Kidney (tissue), 22 donors: ENCODE measurements at places on chromosomes 7 and 10. TPM values are rescaled to one million over a fixed set of nuclear protein-coding genes. Genes with fewer than 3 reads are reported as not detected.

- no peak for DNase-seq
These were observed 640 bp upstream of the ZNF425 start for GRCh38 chr7:149126662-149127266.

ALDH18A1 gene
- polyA plus RNA-seq: 23.6 TPM

GRCh38 chr10:78838141-78838657, 230.6 kb upstream of the ZMIZ1 start:
- DNase-seq: no peak

DNA sequence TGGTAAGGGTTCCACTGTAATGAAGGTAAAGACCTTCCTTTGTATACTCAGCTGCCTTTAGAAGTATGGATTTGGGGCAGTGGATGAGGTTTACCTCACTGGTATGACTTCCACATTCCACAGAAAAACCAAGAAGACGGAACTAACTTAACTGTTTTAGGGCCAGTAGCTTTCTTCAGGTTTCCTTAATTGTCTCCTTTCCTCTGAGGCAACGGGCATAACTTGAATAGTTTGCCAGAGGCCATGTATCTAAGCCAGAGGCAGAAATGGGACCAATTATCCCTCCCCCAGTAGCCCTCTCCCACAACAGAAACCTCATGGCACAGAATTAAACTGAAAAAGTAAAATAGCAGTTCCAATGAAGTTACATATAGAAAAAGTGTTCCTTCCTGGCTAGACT, 281.7 kb downstream of the PHTF2 start:
- no peak for DNase-seq

GRCh38 chr10:45526309-45526905, 146.2 kb downstream of the ZFAND4 start:
- no peak for DNase-seq

GRCh38 chr7:158037211-158037610, 550.4 kb downstream of the PTPRN2 start:
- no peak for DNase-seq

GRCh38 chr7:87060288-87060537, 759 bp upstream of the ELAPOR2 start:
- DNase-seq: no peak

AFAP1L2 gene
- polyA plus RNA-seq: 19.8 TPM

- no peak for DNase-seq
These were observed 32.5 kb upstream of the FAM133B start for GRCh38 chr7:92622685-92623084.

DNA sequence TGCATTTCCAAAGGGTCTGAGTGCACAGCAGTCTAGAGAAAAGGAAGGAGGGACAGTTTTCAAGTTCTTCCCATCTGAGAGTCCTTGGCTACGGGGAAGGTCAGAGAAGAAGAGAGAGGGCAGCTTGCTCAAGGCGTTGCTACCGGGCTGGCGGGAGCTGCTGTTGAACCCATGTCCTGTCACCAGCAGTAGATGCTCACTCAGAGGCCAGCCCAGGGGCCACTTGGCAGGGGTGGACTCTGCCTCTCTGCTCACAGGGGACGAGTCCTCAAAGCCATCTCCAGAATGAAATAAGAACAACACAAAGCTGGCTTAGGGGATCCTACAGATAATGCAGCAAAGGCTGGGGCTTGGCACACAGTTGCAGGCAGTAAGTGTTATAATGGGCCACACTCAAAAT, 231.5 kb downstream of the TNS3 start:
- DNase-seq: no peak

IL6 gene
- polyA plus RNA-seq: 0.58 TPM

DNA sequence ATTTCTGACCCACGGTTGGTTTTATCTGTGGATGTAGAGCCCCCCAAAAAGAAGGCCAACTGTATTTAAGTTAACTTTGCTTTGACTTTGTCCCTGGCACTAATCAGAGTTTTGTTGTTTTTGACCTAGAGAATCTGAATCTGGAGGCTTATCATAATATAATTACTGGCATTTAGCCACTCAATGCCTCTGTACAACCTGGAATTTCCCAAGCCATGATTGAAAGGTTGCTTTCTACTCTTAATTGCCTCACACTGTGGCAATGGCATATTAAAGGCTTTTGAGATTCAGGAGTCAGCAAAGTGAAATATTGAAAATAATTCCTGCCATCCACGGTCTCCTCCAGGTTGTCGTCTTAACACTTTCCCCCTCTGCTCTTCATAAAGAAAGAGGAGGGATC, 205.2 kb upstream of the GHITM start:
- DNase-seq: no peak

GRCh38 chr7:1060315-1061072, 16.1 kb downstream of the GPR146 start:
- peak; percentile 69 for DNase-seq

MACC1 gene
- polyA plus RNA-seq: 3.7 TPM

- no peak for DNase-seq
These were observed 9.5 kb downstream of the VTI1A start for GRCh38 chr10:112456533-112456932.

GRCh38 chr10:82394987-82395386, 520.0 kb downstream of the NRG3 start:
- no peak for DNase-seq

- peak; percentile 91 for DNase-seq
These were observed 7.6 kb upstream of the ZNF503 start for GRCh38 chr10:75408911-75409885.

LRRN3 gene
- polyA plus RNA-seq: 0.54 TPM

DNA sequence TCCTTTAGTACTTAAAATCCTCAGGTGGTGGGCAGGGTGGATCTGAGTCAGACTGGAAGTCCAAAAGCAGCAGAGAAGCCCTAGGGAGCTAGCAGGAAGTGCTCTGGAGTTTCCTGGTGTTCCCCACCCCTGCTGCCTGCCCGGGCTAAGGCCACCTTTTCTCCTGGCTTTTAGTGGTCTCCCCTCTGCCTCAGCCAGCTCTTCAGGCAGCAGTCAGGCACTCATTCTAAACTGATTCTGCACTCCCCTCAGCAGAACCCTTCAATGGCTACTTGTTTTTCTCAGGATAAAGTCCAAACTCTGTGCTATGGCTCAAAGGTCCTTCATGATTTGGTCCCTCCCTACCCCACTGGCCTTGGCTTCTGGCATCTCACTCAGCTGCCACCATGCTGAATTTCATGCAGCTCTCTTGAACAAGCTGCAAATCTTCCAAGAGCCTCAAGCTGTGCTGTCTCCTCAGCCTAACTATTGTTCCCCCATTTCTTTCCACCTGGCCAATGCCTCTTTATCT, 28.9 kb upstream of the DNMBP start:
- DNase-seq: peak; percentile 19

- no peak for DNase-seq
These were observed 238.1 kb upstream of the CSTF2T start for GRCh38 chr10:51937308-51938140.

- no peak for DNase-seq
These were observed 83.9 kb downstream of the CXCL12 start for GRCh38 chr10:44300666-44301649.

GRCh38 chr7:28037220-28038010, 143.2 kb downstream of the JAZF1 start:
- DNase-seq: peak; percentile 33

GRCh38 chr10:102406815-102407214, 11.3 kb downstream of the NFKB2 start:
- peak; percentile 44 for DNase-seq

DNA sequence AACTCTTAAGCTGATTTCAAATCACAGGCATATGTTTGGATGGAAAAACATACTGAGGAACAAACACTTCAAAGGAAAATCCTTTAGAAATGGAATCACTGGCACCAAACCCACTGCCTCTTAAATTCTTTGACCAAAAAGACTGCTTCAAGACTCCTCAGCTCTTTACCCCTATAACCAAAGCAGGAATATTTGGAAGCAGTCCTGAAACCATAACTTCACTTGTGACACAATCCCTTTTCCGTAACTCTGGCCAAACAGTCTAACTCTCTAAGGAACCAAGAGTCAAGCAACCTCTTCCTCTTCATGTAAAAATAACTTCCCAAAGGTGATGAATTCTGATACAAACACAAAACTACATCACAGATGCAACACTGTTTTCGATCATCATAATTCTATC, 104.3 kb downstream of the MTERF1 start:
- no peak for DNase-seq

DNA sequence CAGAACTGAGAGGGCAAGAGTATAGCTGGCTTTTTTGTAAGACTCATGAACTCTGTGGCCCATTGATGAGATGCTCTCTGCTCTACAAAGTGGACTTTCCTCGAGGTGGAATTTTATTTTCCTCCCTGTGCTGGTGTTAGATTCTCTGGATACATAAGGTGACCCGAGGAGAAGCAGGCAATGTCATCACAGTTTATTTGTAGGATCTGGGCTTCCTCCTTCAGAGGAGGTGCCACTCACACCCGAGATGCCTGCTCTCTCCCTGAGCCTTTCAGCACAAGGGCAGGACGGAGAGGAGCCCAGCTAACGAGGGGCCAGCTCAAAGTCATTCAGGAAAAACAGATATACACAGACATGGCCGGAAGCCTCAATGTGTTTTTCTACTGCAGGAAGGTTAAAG, 103.0 kb downstream of the KIAA1217 start:
- no peak for DNase-seq

- DNase-seq: no peak
These were observed 1.1 kb downstream of the VGF start for GRCh38 chr7:101164071-101164840.

DNA sequence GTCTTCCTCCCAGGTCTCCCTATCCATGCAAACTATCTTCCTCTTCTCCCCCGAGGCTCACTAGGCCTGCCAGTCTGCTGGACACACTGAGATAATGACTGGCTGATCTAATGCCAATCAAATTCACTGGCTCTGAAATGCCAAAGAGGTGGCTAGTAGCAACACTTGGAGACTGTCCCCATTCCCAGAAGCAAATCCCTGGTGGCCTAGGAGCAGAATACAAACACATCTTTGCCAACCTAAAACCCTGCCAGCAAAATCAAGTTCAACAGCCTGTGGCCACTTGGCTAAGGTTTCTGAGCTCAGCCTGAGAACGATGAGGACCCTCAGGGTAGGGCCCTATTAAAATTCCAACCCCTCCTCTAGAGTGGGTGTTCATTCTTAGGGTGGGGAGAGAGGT, 46.6 kb downstream of the SH3PXD2A start:
- no peak for DNase-seq

DNA sequence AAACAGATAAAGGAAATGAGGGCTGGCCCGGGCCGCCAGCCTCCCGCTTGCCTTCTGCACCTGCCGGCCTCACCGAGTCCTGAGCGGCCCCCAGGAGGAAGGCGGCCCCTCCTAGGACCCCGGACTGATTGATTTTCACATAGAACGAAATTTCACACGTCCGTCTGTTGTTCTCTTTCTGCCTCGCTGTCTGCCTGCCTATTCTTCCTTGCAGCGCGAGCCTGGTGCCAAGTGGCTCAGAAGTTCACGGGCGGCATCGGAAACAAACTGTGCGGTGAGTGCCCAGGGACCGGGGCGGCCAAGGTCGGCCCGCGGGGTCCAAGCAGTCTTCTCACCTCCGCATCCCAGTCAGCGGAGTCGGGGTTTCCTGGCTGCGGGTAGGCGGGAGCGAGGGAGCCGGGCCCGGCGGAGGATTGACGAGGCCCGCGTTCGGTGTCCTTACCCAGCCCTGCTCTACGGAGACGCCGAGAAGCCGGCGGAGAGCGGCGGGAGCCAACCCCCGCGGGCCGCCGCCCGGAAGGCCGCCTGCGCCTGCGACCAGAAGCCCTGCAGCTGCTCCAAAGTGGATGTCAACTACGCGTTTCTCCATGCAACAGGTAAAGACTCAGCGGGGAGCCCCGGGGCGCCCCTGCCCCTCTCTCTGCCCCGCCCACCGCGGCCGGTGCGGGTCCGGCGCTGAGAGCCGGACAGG, 967 bp downstream of the GAD2 start:
- DNase-seq: peak; percentile 58

STOX1 gene
- polyA plus RNA-seq: 1.5 TPM

DNA sequence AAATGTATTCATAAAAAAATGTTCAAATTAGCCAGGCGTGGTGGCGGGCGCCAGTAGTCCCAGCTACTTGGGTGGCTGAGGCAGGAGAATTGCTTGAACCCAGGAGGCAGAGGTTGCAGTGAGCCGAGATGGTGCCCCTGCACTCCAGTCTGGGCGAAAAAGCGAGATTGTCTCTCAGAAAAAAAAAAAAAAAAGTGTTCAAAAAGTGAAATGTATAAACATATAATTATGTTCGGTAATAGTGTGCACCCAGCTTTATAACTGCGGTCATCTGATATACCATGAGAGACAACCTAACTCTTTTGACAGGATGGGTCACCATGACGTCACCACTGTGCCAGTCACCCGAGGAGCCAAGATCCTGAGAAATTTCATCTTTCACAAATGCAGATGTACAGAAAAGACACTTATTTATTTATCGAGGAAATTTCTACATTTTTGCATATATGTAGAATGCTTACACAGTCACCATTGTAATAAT, 594 bp upstream of the RP9 start:
- DNase-seq: no peak

TMUB1 gene
- polyA plus RNA-seq: 79.9 TPM

COL28A1 gene
- polyA plus RNA-seq: 2.7 TPM

DNA sequence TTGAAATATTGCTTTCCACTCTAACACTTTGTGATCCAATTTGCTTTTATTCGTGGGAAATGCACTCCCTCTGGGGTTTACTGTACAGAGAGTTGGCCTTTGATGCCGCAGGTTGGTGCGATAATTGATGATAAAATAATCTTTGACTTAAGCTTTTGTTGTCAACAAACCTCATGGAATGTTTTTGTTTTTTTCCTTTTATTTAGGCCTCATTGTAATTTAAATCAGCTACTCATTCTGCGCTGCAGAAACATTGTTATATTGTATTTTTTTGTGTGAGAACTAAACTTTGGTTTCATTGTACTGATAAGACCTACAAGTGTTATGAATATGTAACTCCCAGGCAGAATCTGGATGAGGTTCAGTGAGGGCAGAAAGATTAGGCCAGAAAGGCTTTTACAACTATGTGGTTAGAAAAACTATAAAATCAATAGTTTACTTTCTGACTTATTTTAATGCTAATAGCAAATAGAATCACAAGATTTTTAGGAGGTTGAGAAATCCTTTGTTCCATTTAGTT, 76.8 kb upstream of the POM121L12 start:
- no peak for DNase-seq

GPR141 gene
- not detected for polyA plus RNA-seq

DNA sequence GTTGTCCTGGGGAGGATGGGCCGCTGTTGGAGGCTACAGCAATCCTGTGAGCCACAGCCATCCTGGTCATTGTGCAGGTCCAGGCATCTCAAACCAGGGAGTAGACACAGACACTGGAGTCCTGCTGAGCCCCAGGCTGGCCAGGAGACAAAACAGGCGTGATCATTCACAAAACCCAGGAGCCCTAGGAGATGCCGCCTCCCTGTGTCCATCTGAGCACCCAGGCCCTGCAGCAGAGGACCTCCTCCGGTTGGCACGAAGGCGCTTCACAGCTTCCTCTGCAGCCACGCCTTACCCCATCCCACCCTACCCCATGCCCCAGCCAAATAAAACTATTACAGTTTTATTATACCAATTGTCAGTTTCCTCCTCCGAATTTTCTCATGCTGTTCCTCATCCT, 183.6 kb downstream of the PLXNA4 start:
- no peak for DNase-seq

GIMAP6 gene
- polyA plus RNA-seq: 14.3 TPM

GNGT1 gene
- polyA plus RNA-seq: not detected

SNCG gene
- polyA plus RNA-seq: 92.8 TPM
